ENCODE measurements at places on chromosomes 13 and 19. TPM values are rescaled to one million over a fixed set of nuclear protein-coding genes. Genes with fewer than 3 reads are reported as not detected.
A peak's percentile ranks its signal among the peaks of the same experiment; 100 is the strongest.

- DNase-seq = no peak
Measured at GRCh38 chr19:39423258-39424086, 11.0 kb downstream of the PLEKHG2 start.

- no peak for DNase-seq
Measured at GRCh38 chr13:48586591-48587103, 53.8 kb upstream of the RCBTB2 start.

Gene CEACAM7
- polyA plus RNA-seq = not detected

- DNase-seq = no peak
Measured at GRCh38 chr13:112696869-112697465, 7.1 kb downstream of the ATP11A start.

DNA sequence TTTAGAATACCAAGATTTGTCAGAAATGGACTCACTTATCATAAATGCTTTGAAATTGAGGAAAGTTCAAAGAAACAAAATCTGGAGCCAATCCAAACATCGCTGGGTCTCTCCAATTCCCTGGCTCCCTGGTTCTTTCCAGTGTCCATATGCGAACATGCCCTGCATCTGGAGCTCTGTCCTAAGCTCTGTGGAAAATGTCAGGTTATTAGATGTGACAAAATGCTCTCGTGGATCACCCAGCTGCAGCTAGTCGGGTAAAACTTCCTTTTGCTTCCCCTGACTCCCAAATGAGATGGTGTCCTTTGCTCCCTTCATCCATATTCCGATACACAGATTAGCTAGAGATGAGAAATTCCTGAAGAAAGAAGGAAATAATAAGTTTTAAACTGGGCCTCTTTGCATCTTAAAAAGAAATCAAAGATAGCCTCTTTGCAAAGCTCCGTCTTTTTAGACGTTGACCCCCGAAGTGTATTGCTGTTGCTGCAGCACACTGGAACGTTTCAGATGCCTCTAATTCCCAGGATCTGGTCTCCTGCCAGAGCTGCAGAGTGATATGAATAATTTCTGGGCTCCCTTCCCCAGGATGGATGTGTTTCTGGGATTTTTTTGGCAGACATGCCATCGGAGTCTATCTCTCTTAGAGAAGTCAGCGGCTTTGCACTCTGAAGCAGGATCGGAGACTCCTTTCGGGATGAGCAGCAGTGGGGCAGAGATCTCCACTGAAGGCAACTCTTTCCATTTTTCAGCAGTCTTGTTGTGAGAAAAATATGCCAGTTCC, 102.9 kb downstream of the TEX26 start:
- DNase-seq = no peak

Gene CEACAM4
- polyA plus RNA-seq = not detected

DNA sequence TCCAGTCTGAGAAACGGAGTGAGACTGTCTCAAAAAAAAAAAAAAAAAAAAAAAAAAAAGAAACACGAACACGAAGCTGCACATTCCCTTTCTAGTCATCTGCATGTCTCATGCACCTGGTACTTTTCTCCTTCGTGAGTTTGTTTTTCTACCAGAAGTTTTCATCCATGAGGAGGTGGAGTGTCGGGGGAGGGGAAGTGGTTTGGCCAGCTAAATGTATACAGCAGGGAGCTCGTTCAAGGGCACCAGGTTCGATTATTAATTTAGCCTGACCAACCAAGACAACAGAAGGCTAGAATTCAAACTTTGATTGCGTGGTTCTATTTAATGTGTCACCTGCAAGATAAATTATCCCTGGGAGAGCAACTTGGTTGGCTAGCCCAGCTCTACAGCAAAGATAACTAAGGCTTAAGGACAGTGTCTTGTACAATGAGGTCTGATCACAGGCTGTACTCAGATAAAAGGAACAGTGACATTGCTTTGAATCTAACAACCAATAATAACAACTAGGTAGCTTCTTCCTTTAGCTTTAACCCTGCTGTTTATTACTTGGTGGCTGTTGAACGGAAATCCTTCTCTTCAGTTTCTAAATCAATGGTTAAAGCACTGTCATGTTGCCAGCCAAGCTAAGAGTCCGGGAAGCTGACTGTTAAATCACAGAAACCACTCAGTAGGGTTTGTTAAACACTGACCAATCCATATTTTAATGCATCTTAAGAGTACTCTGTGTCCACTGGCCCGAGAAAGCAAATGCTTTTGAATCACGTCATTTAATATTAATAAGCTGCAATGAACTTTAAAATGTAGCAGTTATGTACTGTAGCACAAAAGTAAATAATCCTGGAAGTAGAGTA, 98.4 kb upstream of the STARD13 start:
- DNase-seq = no peak

Gene KIR3DL3
- not detected for polyA plus RNA-seq

- DNase-seq = peak; percentile 10
Measured at GRCh38 chr13:37109051-37109678, 3.7 kb upstream of the CSNK1A1L start.

GRCh38 chr13:44904967-44905366, 84.3 kb downstream of the NUFIP1 start:
- DNase-seq = peak; percentile 90

DNA sequence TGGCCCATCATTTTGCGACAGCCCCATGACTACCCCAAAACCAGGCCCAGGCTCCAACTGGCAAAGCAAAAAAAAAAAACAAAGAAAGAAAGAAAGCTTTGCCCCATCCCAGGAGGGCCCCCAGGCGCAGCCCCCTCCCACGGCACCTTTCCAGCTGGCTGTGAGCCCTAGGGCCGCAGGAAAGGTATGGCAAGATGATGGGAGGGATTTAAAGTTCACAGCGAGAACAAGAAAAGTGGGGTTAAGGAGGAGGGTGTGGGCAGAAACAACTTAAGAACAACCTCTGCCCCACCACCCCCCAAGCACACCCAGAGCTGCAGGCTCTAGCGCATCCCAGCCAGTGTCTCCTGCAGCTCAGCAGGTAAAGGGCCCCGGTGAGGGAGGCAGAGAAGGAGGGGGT, at the start of gene CYP2F1:
CYP2F1 (plus strand) TSS at position 301 of the 400 bp plus-strand sequence. CDS start 1,757 bp downstream, outside the sequence.
- DNase-seq = no peak

DNA sequence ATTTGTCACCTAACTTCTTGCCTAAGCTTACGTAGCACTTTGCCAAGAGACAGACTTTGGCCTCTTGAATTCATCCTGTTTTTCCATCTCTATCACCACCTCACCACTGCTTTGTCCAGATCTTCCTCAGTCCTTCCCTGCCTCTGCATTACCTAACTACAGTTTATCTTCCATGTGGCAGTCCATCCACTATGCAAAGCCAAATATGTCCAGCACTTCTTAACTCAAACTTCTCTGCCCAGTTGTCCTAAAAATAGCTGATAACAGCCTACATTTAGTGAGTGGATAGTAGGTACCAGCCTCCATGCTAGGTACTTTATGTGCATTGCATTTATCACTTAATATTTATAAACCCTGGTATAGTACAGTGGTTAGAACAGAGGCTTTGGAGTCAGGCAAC, 111.4 kb downstream of the ZAR1L start:
- DNase-seq = no peak

DNA sequence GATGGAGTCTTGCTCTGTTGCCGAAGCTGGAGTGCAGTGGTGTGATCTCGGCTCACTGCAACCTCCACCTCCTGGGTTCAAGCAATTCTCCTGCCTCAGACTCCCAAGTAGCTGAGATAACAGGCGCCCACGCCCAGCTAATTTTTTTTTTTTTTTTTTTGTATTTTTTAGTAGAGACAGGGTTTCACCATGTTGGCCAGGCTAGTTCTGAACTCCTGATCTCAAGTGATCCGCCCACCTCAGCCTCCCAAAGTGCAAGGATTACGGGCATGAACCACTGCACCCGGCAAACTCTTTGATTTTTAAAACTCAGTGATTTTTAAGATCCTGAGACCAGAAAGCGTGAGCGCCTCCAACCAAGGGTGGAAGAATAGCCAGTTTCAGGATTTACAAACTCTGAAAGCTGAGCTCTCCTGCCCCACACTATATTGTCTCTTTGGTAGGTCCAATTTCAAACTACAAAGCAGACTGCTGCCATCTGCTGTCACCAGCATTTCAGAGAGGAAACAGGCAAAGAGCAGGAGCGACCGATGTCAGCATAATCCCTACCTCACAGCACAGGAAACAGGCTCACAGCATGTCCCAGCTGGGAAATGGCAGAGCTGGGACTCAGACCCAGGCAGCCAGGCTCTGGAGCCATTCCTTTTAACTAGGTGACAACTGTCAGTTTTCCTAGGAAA, 9.2 kb downstream of the NOSIP start:
- no peak for DNase-seq

GRCh38 chr19:12840091-12841079, 2.1 kb downstream of the MAST1 start:
- no peak for DNase-seq

- no peak for DNase-seq
Measured at GRCh38 chr13:58566176-58566575, 934.6 kb downstream of the PCDH17 start.

Gene RGCC
- polyA plus RNA-seq = 141 TPM

Gene C1QTNF9B
- polyA plus RNA-seq = 0.63 TPM

Gene HSD17B14
- polyA plus RNA-seq = 2.3 TPM

- no peak for DNase-seq
Measured at GRCh38 chr13:27599845-27600553, 20.3 kb downstream of the LNX2 start.

DNA sequence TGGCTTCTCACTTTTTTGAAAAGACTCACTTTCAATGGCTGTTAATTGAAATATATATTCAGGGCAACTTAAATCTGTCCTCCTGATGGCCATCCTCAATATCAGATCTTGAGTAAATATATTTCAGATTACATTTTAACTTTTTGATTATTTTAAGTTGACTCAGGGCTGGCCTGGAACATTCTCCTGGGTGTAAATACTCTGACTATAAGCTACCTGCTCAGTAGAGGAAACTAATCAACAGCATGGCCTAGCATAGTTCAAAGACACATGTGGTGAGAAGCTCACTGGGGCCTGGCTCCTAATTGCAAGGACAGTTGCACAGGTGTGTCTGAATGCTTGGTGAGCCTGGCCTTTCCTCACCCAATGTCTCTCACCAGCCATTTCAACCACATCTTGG, 5.5 kb upstream of the ZNF726 start:
- DNase-seq = no peak

DNA sequence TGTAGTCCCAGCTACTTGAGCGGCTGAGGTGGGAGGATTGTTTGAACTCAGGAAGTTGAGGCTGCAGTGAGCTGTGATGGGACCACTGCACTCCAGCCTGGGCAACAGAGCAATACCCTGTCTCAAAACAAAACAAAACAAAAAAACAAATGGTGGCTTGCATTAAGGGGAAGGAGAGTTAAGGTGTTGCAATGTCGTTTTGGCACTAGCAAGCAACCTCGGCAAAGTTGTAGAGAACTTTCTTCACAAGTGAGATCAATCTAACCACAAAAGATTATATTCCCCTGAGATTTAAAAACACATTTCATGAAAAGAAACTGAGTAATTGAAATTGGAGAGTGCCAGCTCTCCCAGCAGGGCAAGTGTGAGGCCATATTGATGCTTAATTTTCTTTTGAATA, 153.7 kb downstream of the KLF5 start:
- DNase-seq = no peak

Gene CD209
- polyA plus RNA-seq = not detected

Gene CYP2S1
- polyA plus RNA-seq = 2.5 TPM

- peak; percentile 32 for DNase-seq
Measured at GRCh38 chr13:73598020-73598712, 536.0 kb downstream of the KLF12 start.

- no peak for DNase-seq
Measured at GRCh38 chr19:49895566-49896297, 955 bp downstream of the IL4I1 start.

- no peak for DNase-seq
Measured at GRCh38 chr13:40350283-40350992, 316.0 kb downstream of the FOXO1 start.

DNA sequence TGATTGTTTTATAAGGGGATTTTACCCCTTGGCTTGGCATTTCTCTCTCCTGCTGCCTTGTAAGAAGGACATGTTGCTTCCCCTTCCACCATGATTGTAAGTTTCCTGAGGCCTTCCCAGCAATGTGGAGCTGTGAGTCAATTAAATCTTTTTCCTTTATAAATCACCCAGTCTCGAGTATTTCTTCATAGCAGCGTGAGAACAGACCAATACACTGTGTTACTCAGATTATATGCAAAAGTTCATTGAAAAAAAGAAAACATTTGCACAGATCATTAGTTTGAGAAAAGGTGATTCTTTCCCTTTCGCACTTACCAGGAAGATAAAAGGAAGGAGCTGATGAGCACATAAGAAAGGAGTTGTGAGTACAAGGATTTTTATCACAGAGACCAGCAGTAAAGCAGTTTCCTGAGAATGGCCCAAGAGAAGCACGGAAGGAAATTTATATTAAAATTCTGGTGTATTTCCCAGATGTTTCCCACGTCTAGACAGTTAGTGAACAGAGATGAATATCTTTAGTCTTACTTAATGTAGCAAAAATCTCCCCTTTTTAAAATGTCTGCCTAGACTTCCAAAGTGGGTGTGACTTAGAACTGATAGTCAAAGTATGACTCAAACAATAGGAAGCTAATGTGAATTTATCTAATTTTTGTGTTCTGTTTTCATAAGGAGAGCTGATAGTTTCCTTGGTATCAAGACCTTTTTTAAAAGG, 431.8 kb upstream of the SGCG start:
- no peak for DNase-seq

DNA sequence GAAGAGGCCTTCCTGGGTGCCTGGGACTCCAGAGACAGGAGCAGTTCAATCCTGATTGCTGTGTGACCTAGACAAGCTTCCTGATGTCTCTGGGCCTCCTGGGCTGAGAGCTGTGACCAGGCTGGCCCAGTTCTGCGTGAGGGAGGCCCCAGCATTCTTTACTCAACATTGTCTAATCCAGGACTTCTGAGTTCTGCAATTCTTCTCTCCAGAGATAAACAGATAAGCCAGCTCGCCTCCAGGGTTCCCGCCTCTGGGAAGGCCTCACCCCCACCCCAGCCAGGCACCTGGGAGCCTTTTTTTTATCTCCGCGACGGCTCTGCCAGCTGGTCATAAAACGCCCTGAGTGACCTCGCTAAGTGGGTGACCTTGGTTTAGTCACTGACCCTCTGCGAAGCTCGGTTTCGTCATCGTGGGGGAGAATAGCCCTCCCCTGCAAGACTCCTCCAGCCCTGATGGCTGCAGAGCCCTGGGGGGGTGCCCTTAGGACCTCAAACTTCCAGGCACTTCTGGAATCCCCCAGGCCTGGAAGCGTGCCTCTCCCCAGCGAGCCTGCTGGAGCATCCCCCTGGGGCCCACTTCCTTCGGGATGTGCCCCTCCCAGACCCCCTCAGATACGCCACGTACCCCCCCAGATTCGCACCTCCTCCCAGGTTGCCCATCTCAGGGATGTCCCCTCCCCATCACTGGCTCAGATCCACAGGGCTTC, 1.9 kb downstream of the SULT2B1 start:
- no peak for DNase-seq

- no peak for DNase-seq
Measured at GRCh38 chr19:48511321-48511731, 309 bp downstream of the LMTK3 start.

Gene GNG8
- not detected for polyA plus RNA-seq

- no peak for DNase-seq
Measured at GRCh38 chr13:111572956-111573761, 252.7 kb downstream of the TEX29 start.

DNA sequence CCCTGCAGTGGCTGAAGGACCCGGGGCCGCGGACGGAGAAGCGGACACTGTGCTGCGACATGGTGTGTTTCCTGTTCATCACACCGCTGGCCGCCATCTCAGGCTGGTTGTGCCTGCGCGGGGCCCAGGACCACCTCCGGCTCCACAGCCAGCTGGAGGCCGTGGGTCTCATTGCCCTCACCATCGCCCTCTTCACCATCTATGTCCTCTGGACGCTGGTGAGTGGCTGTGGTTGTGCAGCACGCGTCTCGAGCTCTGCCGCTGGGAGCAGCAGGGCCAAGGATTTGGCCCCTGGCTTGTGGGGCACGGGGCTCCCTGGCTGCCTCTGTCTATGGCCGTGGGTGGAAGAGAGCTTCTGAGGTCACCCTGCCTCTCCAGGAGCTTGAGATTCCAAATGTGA, 14.1 kb upstream of the HNRNPM start:
- no peak for DNase-seq

Gene SIGLEC5
- not detected for polyA plus RNA-seq
